ENCODE measurements at places on chromosomes 11 and 22. TPM values are rescaled to one million over a fixed set of nuclear protein-coding genes. Genes with fewer than 3 reads are reported as not detected.

The TST gene
- total RNA-seq = 33.3 TPM

The MYO18B gene
- 0.96 TPM for total RNA-seq

The TSPAN32 gene
- not detected for total RNA-seq

The PHLDA2 gene
- 9.4 TPM for total RNA-seq

The RNF169 gene
- 11.0 TPM for total RNA-seq

The MICAL3 gene
- 35.6 TPM for total RNA-seq

The OTUB1 gene
- total RNA-seq = 112 TPM

The OR52H1 gene
- not detected for total RNA-seq

The DDX25 gene
- 20.5 TPM for total RNA-seq

The USP2 gene
- 7.3 TPM for total RNA-seq

DNA sequence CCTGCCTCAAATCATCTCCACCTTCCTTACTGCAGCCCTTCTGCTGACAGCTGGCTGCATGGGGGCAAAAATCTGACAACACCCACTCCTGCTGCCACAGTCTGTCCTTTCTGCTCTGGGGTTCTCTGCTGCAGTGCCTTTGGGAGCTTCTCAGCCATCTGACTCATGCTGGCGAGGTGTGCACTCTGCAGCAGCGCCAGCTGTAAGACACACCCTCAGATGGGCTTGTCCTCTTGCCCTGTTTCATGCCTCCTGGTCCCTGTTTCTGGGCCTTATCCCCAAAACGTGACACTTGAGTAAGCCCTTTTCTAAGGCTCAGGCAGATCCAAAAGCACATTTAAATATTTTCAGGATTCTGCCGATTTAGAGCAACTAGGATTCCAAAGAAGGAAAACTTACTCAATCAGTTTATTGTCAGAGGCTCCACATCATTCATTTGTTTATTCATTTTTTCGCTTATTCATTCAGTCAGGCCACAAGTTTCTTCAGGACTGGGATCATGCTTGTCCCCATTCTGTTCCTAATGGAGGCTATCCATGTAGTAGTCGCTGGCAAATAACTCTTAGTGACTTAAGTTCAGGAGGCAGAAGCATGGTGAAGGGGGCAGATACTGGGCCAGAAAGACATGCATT, 60.2 kb downstream of the SMIM38 start:
- DNase-seq = no peak

GRCh38 chr11:124769806-124770774, 8.0 kb upstream of the ESAM start:
- DNase-seq = no peak

GRCh38 chr11:26287067-26287518, 44.8 kb upstream of the ANO3 start:
- DNase-seq = no peak

DNA sequence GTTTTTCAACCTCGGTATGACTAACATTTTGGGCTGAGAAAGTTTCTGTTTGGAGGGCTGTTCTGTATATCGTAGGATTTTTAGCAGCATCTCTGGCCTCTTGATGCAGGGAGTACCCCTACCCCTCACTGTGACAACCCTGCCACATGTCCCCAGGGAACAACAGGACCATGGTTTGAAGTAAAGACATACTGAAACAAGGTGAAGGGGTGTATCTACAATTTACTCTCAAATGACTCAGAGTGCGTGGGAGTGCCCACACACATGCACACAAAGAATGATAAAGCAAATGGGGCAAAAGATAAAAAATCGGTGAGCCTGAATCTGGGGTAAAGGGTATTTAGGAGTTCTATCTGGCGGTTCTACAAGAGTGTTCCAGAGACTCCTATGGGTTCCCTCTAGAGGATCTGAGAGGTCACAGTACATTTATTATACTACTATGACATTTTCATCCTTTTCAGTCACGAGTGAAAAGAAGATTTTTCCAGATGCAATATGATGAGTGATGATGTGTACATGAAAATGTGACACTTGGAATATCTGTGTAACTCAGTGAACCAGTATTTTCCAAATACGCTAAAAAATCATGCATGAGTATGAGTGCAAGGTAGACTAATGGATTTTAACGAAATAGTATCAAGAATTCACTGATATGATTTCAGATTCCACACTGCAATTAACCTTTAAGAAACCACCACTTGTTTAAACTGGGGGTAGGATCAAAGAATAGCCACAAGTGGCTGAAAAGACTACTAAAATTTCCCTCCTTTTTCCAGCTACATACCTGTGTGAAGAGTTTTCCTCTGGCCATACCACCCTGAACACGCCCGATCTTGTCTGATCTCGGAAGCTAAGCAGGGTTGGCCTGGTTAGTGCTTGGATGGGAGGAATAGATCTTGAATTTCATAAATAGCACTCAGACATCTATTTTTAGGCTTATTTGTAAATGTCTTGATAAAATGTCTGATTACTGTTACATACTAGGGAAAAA, 56.3 kb upstream of the YPEL1 start:
- DNase-seq = no peak

GRCh38 chr22:33940741-33941140, 20.5 kb upstream of the LARGE1 start:
- no peak for DNase-seq

DNA sequence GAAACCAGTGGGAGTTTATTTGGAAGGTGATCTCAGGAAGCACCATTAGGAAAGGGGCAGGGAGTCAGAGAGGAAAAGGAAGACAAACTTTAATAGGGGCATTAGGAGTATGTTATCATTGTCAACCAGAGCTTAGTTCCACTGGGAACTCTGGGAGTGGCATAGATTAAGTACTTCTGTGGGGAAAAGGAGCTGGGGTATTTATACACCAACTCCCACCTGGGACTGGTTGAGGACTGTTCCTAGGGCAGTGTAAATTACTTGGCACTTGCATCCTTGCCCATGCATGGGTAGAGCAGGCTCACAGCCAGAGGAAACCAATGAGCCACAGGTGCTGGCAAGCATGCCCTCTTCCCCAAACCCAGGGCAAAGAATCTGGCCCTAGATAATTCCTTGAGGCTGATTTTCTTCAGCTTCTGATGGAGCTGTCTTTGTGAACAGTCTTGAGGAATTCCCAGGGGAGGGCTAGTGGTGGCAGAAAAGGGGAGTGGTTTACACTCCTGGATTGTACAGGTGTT, 541.2 kb downstream of the MIAT start:
- DNase-seq = no peak

- no peak for DNase-seq
Measured at GRCh38 chr11:76025068-76025467, 181.2 kb downstream of the WNT11 start.

DNA sequence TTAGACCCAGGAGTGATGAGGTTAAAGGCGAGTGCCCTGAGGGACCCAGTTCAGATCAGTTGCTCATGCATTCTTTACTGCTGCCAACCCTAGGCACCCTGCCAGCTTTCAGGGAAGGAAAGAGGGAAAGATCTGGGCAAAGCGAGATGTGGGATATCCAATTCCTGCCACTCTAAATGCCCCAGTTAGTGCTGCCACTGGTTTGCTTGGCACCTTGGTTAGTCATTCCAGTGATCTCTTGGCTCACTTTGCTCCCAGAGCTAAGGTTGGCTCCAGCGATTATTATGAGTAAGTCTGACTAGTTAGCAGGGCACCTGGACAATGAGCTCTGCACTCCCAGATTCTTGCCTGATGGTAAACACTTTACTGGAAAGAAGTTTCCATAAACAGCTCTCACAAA, 85.0 kb downstream of the INSC start:
- no peak for DNase-seq

- DNase-seq = no peak
Measured at GRCh38 chr11:4040461-4040860, 54.1 kb upstream of the RRM1 start.

GRCh38 chr22:20109411-20110358, 6.2 kb upstream of the RANBP1 start:
- no peak for DNase-seq

GRCh38 chr11:36700246-36700645, 102.2 kb upstream of the RAG2 start:
- DNase-seq = no peak

GRCh38 chr11:5486421-5486820, 2.1 kb upstream of the OR52D1 start:
- no peak for DNase-seq
